ENCODE measurements at places on chromosomes 1 and 21.

DNA sequence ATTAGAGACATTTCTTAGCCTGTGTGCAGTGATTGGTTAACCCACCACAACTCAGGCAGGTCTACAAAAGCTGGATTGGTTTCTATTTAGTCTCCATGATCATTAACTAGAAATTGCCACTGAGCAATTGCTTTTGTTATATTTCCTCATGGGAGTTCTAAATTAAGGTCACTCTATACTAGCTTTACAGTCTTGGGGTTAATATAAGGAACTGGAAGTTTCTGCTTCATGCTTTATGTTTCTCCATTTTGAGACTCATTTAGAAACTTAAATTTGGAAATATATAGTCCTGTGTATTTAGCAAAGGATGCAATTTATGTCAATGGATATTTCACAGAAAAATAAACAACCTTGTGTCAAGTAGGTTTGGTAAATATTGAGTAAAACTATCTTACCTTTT, 137.5 kb downstream of the HLX start:
- DNase-seq = no peak

DNA sequence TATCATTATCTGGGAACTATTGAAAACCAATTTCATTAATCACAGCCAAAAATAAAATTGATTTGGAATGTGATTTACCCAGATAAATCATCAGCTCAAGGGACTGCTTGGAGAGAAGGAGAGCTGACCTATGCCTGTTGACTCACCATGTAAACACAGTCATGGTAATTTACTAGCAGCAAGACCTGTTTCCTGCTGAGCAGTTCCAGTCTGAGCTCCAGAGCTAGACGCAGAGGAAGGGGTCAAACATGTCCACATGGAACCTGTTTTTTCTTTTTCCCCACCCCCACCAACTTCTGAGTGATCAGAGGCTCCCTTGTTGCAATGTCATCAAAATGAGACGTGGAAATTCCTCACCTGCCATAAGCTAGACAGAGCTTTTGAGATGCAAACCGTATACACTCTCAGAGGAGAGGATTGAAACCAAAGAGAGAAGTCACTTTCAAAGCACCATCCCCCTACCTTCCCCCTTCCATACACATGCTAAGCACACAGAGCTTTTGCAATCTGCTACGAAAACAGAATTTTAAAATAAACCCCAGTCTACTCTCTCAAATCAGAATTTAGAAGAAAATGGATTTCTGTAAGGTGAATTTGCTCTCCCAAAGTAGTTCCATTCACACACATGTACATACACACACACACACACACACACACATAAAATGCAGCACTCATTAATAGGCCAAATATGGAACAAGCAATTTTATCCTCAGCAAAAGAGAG, 55.9 kb upstream of the PTGFRN start:
- DNase-seq = no peak

DNA sequence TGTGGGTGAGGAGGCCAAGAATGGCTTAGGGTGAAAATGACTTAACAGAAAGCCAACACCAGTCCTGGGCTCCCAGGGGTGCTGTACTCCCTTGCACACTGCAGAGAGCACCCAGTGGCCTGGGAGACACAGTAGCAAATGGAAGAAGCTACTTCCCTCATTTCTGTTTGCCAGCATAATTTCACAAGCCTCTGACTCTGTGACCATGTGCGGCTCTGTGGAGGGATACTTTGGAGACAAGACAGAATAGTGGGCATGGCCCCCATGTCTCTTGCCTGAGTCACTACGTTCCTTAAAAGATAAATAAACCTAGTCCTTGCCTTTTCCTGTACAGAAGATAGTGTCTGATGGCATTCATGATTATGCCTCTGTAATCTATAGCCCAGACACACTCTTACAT, 38.1 kb downstream of the TRIM62 start:
- no peak for DNase-seq

GRCh38 chr1:221470000-221470698, 271.7 kb downstream of the DUSP10 start:
- no peak for DNase-seq

DNA sequence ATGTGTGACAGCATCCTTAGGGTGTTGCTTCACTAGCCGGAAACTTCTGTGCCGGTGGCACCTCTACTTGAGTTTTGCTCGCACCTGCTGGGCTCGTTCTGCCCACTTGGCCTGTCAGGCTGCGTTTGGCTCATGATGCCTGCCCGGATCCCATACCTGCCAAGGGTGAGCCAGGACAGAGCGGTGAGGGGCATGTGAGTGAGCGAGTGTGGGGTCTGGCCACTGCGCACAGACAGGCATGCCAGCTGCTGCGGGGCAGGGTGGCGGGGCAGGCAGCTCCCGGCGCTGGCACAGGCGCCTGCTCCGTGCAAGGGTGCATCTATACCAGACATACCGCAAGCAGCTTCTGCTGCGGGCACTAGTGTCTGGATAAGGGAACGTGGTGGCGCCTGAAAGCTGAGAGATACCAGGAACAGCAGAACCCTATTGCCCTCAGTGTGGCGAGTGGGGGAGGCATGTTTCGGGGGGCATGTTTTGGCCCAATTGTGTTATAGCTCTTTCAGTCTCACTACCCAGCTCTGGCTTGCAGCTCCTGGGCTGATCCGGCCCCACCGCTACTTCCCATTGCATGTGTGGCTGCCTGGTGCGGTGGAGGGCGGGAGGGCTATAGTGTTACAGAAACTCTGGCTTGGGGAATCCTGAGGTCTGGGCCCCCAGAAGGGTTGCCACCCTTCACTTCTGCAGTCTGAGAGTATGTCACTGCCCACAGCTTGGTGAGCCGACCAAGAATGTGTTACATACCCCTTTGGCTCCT, 32.2 kb downstream of the MAGI3 start:
- DNase-seq = no peak

DNA sequence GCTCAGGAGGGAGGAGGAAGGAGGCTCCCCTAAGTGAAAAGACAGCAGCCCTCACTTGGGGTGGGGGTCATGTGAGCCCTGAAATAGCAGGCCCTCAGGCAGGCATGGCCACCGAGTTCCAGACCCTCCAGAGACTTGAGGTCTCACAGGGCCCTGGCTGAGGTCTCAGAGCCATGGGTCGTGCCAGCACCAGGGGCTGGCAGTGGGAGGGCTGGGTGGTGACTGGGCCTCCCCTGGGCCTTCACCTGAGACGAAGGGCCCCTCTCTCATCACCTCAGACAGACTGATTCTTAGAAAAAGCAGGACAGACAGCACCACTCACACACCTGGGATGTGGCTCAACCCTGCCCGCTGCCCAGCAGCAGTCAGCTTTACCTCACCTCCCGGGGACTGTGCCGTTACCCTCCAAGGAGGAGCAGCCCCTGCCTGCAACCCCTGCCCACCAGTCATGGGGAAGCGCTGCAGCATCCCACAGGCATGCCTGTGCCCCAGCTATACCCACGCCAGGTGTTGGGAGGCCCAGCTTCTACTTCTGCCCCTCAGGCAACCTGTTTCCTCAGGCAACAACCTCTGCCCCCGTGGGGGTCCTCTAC, 42.6 kb upstream of the LRP8 start:
- peak; percentile 4 for DNase-seq

- DNase-seq = no peak
Measured at GRCh38 chr1:9248341-9249262, 14.0 kb downstream of the H6PD start.

Data from WERI-Rb-1 (cell line).